Pons (tissue), 1 donor: ENCODE measurements at places on chromosomes 1 and 21.

- DNase-seq, result no peak
Measured at GRCh38 chr1:230130172-230130944, 63.3 kb downstream of the GALNT2 start.

GRCh38 chr1:114178936-114179335 lies 25.3 kb upstream of the SYT6 start:
- no peak for DNase-seq

- no peak for DNase-seq
Measured at GRCh38 chr1:39965044-39965443, 10.1 kb downstream of the MFSD2A start.

- DNase-seq, result no peak
Measured at GRCh38 chr1:1063945-1064831, 9.9 kb downstream of the RNF223 start.

GRCh38 chr21:15521644-15522001 lies 208.2 kb upstream of the USP25 start:
- DNase-seq, result no peak

DNA sequence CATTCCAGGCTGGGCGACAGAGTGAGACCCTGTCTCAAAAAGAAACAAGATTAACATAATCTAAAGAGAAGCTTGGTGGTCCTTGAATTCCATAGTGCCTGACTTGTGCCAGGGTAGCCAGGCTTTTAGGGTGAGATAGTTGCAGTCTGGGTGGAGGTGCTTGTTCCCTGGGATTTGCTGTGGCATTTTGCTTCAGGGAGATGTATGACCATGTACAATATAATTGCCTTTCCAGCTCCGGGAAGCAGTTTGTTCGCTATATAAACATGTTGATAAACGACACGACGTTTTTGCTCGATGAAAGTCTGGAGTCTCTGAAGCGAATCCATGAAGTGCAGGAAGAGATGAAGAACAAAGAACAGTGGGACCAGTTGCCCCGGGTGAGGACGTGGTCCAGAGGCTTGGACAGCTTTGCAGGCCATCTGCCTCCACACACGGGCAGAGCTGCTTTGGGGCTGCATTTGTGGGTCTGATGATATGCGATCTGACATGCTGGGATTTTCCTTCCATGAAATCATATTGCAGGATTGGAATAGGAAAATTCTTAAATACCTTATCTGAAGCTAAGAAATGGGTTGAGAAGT lies 49.4 kb upstream of the KIF1B start:
- DNase-seq, result peak; percentile 81

DNA sequence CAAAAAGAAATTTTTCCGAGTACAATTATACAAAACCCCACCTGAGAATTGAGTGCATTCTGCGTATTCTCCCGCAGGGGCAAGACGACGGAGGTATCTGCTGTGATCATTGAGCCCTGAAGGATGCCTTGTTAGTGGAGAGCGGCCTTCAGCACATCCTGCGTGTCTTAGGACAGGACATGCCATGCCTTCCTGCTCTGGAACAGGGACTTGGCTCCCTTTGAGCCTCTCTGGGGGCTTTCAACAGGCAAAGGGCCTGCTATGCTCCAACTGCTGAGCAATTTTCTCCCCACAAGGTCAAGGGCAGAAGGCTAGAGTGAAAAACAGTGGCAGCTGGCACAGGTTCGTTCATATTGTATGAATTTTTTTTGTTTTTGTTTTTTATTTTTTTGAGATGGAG lies 52.4 kb downstream of the TOR1AIP2 start:
- no peak for DNase-seq

DNA sequence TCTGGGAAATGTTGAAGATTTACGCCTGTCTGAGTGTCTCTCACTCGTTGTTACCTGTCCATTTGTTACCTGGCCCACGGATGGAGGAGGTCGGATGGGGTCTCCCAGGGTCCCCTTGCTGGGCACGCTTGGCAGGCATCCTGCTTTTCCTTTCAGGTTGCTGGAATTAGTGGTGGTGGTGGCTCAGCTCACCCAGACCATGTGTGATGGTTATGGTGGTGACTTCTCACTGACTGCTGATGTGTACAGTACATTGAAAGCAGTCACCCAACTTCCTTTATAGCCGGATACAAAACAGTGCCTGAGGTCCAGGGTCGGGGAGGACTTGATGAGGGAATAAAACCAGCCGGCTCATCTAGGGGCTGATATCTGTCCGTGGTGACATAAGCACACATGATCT lies 19.5 kb downstream of the MAPKAPK2 start:
- DNase-seq, result no peak

DNA sequence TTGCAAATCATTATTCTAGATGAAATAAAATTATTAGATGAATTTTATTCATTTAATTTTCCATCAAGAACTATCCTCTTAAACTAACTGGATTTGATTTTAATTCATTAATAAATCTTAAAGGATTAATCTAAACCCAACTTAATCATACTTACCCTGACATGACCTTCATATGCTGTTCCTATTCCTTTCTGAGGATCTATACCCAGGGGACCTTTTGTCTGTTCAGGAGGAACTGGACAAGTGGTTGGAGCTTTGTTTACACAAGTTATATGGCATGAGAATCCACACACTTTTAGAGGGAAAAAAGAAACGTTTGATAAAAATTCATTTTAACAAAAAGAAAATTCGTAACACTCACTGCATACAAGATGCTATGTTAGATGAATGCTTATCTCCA lies 95.2 kb downstream of the COQ8A start:
- DNase-seq, result no peak

DNA sequence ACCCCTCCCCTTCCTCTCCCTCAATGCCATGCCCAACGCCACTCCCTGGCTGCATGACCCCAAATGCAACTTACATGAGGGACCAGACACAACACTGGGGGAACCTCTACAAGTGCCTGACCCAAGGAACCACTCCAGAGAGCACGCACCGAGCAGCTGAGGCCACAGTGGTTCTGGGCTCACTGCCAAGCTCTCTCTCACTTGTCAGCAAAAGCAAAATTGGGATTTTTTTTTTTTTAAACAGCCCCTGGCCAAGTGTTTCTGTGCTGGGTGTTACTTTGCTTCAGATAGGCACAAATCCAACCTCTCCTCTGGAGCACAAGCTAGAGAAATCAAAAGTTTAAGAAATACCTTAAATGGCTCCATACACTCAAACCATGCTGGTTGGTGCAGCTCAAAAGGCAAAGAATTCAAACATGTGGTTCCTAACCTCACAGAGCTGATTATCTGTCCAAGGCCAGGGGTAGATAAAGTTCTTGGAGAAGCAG lies 363.0 kb downstream of the SETD4 start:
- DNase-seq, result peak; percentile 88

- DNase-seq, result no peak
Measured at GRCh38 chr1:202007304-202007703, 3.1 kb upstream of the ELF3 start.

DNA sequence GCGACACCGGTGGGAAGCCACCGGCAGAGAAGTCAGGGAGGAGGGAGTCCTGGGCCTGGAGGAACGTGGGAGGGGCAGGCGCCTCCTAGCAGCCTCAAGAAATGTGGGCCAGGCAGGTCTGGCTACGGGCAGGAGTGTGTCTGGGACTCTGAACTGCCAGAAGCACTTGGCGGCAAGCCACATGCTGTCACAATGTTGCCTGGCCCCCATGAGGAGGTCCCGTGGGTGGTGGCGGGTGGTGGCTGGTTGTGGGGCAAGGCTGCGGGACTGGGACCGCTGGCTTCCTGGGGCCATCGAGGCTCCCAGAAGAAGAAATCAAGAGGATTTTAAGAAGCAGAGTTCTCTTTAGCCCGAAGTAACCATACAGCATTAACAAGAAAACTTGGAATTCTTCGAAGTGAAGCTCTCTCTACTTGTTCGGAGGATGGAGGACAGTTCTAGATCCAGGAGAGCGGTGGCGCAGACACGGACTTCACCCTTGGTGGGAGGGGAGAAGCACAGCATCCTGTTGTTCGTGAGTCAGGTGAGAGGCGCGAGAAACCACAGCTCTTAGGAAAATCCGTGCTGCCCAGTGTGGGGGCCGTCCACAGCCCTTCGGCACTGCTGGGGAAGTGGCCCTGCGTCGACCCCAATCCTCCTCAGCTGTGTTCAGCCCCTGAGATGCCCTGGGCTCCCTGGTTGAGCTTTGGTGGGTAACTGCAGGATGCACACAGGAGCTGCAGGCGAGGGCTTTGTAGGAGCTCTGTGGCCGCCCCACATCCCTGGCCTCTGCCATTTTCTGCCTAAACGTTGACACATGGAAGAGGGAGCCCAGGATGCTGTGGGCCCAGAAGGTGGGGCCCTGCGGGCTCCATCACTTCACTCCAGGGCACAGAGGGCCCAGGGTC lies 12.4 kb downstream of the SKI start:
- DNase-seq, result peak; percentile 63

GRCh38 chr1:157198619-157199420 lies 60.6 kb upstream of the ETV3 start:
- DNase-seq, result no peak

DNA sequence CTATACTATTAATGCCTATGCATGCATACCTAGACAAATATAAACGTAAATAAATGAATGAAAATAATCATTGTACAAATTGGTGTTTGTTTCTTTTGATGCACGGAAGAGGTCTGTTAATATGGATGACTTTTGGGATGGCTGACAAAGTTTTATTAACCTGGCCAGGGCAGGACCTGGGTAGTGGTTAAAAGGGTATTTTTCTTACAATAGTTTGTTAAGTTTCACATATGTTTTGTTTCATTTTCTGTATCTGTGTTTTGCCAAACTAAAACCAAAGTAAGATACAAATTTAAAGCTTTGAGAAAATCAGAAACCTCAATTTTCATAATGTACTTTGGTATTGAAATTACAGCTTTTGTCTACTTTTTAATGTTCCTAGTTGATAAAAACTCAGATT lies 222.7 kb upstream of the OLFM3 start:
- DNase-seq, result no peak

DNA sequence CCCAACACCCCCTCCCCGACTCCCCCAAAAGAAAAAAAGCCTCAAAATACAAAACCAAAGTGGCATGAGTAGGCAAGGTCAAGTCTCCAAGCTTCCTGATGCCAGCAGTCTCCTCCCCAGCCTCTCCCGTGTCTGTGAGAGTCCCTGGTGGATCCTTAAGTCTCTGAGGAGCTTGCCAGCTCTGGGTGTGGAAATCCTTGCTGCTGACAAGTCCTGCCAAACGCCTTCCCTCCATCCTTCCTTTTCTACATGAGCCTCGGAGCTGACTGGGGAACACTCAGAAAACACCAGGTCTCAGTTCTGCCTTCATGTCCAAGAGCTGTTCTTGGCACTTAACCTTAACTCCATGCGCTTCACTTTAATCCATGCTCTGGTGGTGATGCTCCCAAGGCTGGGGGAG lies 3.7 kb upstream of the ETV3L start:
- no peak for DNase-seq

- no peak for DNase-seq
Measured at GRCh38 chr1:180962178-180962577, 49.5 kb downstream of the KIAA1614 start.

DNA sequence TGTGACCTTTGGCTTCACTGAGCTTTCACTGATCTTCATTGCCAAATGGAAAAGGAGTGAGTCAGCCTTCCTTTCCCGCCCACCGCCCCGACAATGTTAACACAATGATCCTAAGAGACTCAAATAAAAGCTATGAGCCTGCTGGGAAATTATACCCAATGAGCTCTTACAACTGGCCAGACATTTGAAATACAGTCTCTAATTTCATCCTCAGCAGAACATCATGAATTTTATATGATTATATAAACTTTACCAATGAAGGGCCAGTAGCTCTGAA lies 252.5 kb downstream of the SIPA1L2 start:
- no peak for DNase-seq

- no peak for DNase-seq
Measured at GRCh38 chr1:74434321-74434720, 78.1 kb downstream of the LRRC53 start.

- DNase-seq, result peak; percentile 80
Measured at GRCh38 chr1:229664133-229664689, 38.2 kb downstream of the URB2 start.

DNA sequence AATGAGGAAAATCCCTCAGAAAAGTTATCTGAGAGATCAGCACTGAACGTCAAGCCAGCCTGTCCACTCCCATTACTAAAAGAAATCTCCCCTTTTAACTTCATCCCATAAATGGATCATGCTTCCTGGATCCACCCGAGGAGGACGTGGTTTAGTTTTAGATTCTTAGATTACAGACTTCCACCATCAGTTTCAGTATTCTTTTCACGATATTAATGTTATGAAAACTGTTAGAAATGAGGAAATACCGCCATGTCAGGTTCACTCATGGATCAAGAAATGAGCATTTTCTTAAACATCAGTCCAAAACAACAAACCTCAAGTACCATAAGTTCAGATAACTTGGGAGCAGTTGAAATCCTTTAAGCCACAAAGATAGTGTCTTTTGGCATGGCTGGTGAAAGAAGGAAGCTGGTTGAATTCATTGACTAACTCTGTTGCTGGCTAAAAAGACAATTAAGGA lies 49.8 kb downstream of the NFIA start:
- no peak for DNase-seq

- no peak for DNase-seq
Measured at GRCh38 chr1:98693385-98693784, 31.9 kb downstream of the SNX7 start.

DNA sequence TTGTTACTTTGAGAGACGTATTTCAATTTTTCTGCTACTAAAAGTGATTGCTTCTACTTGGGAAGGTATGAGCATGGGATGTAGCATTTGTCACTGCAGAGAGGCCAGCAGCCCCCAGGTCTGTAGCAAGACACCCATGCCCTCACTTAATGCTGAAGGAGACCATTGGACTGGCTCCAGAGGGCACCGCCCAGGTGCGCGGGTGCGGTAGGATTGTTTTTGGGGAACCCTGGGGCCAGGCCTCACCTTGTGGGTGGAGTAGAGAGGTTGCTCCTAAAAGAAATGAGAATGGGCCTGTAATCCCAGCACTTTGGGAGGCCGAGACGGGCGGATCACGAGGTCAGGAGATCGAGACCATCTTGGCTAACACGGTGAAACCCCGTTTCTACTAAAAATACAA lies 30.6 kb upstream of the IFNGR2 start:
- no peak for DNase-seq

GRCh38 chr1:121483234-121483633 lies 298.5 kb downstream of the SRGAP2C start:
- DNase-seq, result no peak
